Hematopoietic multipotent progenitor cell treated with erythropoietin and hydrocortisone succinate and interleukin-3 and kit ligand, for 8 days (in vitro differentiated cells): ENCODE measurements at places on chromosomes 1 and 21.

- peak; percentile 49 for DNase-seq
Observed at GRCh38 chr1:220786337-220787068, at the start of gene MTARC1. Gene MTARC1, plus strand, starts transcription at chr1:220786913. Its CDS starts 32 bp downstream, at chr1:220786945.

DNA sequence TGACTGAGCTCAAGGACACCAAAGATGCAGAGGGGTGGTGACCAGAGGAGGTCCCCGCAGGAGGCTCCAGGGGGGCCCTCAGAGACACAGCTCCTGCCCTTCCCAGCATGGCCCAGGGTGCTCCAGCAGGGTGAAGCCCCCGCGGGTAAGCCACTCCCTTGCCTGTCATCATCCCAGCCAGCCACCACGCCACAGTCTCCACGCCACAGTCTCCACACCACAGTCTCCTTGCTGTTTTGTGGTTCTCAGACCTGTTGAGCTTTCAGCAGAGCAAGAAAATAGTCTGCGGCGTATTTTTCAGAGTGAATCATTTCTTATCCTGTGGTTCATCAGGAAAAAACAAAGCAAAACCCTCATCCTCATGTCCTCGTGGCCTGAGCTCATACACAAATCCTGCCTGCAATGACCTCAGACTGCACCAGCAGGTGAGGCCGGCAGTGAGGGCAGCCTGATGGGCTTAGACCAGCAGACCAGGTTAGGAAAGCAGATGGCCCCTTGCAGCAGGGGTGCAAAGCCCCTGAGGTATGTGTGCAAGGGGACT is 25.7 kb upstream of the ABCG1 start:
- no peak for DNase-seq

DNA sequence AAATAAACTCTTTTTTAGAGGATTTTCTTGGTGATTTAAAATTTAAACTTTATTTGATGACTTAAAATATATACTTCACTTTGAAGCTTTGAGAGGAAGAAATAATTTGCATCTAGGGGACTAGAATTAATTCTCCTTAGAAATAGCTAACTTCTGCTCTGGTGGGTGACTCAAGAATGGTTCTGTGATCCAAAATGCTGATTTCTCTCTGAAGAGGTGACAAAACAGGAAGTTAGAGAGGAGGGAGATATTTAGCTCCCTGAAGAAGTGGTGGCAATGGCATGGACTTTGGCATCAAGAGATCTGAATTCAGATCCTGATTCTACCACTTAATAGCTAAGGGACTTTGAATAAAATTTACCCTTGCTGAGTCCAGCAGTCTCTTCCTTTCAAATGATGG is 125.8 kb upstream of the ATP1B1 start:
- DNase-seq = no peak

GRCh38 chr1:18160290-18160942 is 52.8 kb downstream of the IGSF21 start:
- DNase-seq = no peak

DNA sequence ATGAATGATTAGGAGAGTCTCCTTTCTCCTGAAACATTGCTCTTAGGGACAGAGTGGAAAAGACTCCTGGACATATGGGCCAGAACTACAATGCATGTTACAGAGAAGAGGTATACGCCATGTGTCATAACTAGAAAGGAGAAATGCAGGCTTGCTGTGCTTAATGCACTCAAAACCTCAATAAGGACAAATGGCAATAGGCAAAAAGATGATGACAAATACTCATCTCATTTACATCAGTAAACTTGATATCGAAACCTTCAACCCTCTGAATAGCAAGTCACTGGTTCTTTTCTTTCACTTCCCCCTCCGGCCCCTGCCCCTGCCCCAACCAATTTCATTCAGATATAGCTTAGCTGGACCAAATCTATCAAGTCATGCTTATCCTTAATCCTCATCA is 1.9 kb upstream of the GPR88 start:
- DNase-seq = no peak

DNA sequence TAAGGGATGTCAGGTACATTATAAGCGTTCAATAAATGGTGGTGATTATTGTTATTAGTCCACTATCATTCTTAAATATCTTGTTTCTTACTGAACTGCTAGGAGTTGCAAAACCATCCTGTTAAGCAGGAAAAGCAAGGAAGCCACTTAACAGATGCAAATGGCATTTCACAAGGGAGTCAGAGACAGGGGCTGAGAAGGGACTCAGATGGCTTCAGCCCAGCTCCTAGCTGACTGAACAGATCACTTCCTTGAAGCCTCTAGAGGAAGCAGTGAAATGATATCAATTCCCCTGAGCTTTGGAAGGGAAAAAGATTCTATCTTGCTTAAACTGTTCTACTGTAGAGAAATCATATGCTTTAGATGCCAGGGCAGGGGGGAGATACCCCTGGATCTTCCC is 151.5 kb downstream of the ST6GALNAC5 start:
- no peak for DNase-seq

GRCh38 chr1:25532970-25533369 is 10.4 kb upstream of the LDLRAP1 start:
- DNase-seq = no peak

GRCh38 chr1:6112690-6113005 is 67.0 kb downstream of the KCNAB2 start:
- DNase-seq = no peak

- peak; percentile 59 for DNase-seq
Observed at GRCh38 chr1:23562137-23562876, 3.0 kb upstream of the ID3 start.

- peak; percentile 7 for DNase-seq
Observed at GRCh38 chr1:187476671-187477070, 647.9 kb downstream of the PLA2G4A start.

GRCh38 chr1:48803474-48803873 is 26.8 kb upstream of the BEND5 start:
- no peak for DNase-seq

- no peak for DNase-seq
Observed at GRCh38 chr1:234408757-234409156, 35.5 kb downstream of the COA6 start.

GRCh38 chr21:33189237-33189636 is 40.5 kb upstream of the IFNAR2 start:
- DNase-seq = no peak

- DNase-seq = peak; percentile 29
Observed at GRCh38 chr1:158527190-158527815, 26.9 kb downstream of the OR6Y1 start.

GRCh38 chr1:160062230-160062532 is 7.8 kb downstream of the KCNJ10 start:
- DNase-seq = no peak

GRCh38 chr1:162381383-162381782 is at the start of gene C1orf226:
Gene C1orf226, plus strand, starts transcription at chr1:162381728. Its CDS starts 174 bp downstream, at chr1:162381902.
- DNase-seq = no peak

GRCh38 chr1:181216591-181216994 is 128.1 kb downstream of the IER5 start:
- no peak for DNase-seq

GRCh38 chr1:41281334-41281733 is 39.2 kb upstream of the SCMH1 start:
- no peak for DNase-seq

DNA sequence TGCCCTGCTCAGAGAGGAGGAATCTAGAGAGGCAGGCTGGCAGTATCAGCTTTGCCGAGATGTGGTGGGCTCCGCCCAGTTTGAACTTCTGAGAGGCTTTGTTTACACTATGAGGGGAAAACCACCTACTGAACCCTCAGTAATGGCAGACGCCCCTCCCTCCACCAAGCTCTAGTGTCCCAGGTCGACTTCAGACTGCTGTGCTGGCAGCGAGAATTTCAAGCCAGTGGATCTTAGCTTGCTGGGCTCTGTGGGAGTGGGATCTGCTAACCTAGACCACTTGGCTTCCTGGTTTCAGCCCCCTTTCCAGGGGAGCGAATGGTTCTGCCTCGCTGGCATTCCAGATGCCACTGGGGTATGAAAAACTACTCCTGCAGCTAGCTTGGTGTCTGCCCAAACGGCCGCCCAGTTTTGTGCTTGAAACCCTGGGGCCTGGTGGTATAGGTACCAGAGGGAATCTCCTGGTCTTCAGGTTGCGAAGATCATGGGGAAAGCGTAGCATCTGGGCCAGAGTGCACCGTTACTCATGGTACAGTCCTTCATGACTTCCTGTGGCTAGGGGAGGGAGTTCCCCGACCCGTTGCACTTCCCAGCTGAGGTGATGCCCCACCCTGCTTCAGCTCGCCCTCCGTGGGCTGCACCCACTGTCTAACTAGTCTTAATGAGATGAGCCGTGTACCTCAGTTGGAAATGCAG is 43.6 kb downstream of the C21orf91 start:
- DNase-seq = no peak

DNA sequence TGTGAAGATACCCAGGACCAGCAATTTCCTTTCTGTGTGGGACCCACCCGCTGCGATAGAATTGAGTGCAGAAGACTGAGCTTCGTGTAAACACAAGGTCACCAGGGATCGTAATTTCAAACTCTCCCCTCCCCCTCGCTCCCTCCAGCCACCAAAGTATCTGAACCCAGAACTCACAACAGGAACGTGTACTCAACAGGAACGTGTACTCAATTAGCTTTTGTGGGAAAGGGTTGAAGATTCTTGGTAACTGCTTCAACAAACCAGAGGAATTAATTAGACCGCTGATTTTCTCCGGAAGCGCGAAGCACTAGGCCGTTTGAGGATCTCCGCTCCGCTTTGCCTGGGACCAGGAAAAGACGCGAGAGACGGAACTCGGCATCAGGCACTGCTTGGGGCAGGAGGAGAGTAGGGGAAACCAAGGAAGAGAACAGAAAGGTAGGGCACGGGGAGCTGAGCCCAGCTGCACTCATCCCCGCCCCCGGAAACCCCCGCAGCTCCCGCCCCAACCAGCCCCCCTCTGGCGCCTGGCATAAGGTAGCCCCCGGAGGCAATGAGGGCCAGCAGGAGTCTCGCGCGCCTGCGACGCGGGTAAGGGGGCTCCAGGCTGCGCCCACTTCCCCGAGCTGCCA is 453 bp downstream of the DRAM2 start:
- peak; percentile 55 for DNase-seq

DNA sequence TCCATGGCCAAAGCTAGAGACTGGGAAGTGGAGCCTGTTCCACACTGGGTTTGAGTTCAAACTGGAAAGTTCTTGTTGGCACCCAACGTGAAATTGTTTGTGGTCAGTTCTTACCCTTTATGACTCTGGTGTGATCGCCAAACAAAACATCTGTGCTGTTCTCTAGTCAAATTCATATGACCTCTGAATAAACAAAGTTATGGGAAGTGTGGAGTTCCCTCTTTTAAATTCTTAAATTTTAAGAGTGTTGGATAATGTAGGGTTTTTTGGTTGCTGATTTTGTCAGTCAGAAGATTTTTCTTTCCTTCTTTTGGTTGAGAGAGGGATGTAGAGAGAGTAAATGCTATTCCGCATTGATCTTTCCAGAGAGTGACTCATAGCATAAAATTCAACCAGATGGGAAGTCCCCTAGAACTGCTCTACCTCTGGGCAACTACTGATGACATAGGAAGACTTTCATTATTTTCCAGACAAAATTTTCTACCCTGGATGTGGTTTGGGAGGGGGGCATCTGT is 36.4 kb downstream of the CHML start:
- no peak for DNase-seq

DNA sequence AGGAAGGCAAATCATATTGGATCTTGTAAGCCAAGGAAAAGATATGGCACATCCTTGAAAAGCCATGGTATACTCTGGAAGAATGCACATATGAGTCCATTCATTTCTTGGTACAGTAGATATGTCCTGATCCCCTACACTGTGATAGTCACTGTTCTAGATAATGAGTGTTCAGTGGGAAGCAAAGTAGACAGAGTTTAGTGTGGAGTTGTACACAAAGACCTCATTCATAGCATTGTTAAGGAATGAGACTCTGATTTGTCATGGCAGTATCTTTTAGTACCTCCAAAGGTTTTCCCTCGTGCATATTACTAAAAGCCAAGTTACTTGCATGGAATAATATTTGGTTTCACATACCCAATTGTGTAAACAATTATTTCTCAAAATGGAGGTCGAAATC is 204.7 kb downstream of the NFIA start:
- no peak for DNase-seq

DNA sequence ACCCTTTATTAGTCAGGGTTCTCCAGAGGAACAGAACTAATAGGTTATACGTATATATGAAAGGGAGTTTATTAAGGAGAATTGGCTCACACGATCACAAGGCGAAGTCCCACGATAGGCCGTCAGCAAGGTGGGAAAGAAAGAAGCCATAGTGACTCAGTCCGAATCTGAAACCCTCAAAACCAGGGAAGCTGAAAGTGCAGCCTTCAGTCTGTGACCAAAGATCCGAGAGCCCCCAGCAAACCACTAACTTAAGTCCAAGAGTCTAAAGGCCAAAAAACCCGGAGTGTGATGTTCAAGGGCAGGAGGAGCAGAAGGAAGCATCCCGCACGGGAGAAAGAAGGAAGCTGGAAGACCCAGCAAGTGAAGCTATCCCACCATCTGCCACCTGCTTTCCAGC is 9.9 kb downstream of the IFNLR1 start:
- DNase-seq = no peak

DNA sequence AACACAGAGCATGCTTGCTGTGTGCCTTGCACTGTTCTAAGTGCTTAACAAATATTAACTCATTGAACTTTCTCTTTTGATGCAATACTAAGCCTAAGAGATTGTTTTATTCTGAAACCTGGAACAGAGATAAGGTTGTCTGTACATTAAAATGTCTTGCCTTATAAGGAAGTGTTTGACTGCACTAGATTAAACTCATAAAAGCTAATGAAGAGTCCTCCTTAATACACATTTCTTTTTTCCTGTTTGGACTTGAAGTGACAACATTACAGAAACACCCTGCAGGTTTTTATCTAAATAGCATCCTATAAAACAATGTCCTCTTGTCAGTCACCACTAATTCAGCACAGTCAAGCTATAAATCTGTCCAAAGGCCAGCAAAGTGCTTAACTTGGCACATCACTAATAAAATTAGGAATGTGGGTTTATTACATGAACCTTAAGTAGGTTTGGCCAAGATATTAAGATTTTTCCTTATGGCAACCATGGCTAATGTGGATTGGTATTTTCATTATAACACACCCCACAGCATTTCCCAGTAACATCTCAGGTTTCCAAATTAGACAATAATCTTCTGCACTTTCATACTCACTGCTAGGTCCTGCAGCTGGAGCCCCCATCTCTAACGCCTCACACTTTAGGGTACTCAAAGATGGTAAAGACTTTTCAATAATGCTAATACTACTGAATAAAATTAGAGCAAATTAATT is 389.7 kb downstream of the LMO4 start:
- no peak for DNase-seq

DNA sequence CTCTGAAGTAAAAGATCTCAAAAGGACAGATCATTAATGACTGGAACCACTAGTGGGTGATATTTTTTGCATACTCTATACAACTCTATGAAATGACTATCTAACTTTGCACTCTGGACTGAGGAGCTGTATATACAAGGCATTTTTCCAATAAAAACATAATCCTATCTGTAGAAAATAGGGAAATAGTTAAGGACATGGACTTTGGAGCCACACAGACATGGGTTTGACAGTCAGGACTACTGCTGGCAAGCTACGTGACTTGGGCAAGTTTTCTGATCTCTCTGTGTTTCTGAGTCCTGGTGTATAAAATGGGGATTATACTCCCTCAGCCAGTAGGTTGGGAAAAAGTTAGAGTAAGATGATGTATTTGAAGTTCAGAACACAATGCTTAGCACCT is 20.9 kb upstream of the HSD3B2 start:
- DNase-seq = no peak
